ENCODE measurements at places on chromosomes 11 and 22.

- no peak for DNase-seq
Measured at GRCh38 chr22:30305519-30305905, 16.2 kb upstream of the CASTOR1 start.

- DNase-seq, result no peak
Measured at GRCh38 chr22:25900390-25900789, 158.4 kb downstream of the MYO18B start.

DNA sequence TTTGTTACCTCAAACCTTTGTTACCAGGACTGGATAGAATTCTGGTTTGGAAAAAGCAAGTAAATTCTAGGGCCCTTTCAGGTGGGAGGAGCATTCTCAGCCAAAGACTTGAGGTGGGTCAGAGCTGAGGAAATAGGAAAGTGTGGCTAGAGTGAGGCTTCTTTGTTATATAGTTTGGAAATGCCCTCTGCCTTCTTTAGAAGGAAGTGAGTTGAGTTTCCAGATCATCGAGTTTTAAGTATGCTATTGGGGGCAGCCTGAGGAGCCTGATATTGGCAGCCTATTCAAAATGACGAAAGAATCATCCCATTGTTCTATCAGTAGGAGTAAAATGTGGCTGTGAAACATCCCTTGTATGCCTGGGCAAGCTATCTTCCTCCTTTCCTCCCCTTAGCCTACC, 134.1 kb downstream of the ARHGAP42 start:
- no peak for DNase-seq

- no peak for DNase-seq
Measured at GRCh38 chr11:28756977-28757376, 648.8 kb downstream of the METTL15 start.

DNA sequence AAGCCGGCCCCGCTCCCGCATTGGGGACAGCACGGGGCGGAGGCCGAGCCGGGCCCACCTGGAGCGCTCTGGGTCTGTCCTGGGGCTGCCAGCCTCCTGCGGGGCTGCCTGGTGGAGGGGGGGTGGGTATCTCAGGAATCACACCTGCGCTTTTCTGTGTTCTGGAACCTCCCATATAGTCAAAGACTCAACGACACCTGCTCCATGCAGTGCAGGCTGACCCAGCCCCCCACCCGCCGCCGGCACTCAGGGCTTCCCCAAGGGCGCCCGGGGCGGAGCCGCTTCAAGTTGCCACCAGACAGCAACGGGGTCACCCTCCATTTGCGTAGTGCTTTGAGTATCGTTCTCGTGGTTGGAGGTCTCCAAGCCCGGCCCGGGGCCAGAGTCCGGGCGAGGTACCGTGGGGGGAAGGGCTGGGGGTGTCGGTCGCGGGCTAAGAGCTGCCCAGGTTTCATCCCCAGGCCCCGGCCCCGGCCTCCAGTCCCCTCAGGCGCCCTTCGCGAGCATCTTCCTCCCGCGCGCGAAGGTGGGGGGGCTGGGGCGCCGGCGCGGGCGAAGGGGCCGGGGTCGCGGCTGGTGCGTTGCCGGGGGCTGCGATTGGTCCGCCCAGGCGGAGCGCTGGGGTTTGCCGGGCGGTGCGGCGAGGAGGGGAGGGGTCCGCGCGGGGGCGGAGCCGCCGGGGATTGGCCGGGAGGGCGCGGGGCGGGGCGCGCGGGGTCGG, 6.6 kb downstream of the TSPAN4 start:
- DNase-seq, result no peak

- DNase-seq, result no peak
Measured at GRCh38 chr11:126167488-126167887, 44.0 kb downstream of the RPUSD4 start.

DNA sequence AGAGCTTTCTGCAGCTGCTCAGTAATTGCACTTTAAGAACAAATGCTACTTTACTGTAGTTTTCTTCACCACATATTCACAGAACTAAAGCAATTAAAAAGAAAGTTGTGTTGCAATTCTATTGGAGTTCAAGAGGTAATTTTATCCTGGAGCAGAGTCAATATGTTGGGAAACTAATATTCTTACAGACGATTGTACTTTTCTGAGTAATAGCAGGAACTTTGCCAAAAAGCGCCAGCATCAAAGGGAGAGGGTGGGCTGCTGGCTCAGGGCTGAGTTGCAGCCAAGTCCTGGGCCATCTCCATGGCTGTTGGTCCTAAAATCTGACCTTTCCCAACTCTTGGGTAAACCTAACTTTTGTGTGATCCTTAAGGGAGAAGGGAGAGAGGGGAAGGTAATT, 73.6 kb upstream of the MYO18B start:
- no peak for DNase-seq
